GM20000 (cell line): ENCODE measurements at places on chromosomes 6 and 20.

DNA sequence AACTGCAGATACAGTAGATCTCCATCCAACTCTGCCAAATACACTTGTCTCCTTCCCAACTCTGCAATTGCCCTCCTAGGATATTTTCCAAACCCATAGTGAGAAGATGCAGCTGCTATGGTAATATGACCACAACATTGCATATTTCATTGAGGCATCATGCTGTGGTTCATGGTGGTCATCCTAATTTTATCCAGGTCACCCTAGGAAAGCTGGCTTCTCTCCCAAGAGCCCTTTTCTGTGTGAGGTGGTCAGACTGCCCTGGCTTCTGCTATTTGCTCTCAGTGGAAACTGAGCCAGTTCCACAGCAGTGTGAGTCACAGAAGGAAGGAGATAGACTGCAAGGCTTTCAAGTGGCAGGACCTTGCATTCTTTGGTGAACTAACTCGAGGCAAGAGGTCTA is 5.5 kb downstream of the OGFRL1 start:
- DNase-seq, result no peak

DNA sequence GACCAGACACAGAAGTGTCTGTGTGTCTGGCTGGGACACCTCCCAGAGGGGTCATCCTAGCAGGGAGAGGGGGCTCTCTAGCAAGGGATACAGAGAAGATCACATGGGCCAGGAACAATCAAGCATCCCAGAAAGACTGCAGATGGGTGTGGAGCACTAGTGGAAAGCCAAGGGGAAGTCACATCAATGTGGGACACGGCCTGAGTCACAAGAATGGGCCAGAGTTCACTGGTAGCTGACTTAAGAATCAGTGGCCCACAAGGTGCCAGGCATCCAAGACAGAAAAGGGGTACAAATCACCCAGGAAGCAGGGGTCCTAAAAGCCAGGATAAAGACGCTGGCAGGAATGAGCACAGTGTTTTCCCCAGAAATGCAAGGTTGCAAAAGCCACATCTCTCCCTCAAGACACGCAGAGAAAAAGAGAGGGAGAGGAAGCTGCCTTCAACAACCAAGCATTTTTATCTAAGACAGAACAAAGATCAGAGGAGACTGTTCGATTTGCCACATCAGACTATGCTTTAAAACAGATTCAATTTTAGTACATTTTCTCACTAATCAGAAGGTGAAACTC is 113.6 kb upstream of the DST start:
- DNase-seq, result no peak

- no peak for DNase-seq
Observed at GRCh38 chr6:16249971-16250370, 11.6 kb downstream of the GMPR start.

DNA sequence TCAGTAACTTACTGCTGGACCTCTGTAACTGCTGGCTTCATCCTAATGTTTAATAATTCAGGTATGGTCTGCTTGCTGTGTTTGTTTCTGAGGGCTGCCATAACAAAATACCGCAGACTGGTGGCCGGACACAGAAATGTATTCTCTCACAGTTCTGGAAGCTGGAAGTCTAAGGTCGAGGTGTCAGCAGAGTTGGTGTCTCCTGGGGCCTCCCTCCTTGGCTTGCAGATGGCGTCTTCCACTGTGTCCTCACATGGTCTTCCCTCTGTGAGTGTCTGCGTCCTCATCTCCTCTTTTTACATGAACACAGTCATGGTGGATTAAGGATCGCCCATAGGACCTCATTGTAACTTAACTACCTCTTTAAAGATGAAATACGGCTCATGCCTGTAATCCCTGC is 389.7 kb upstream of the JARID2 start:
- DNase-seq, result no peak

GRCh38 chr20:37579106-37579505 is 51.4 kb upstream of the BLCAP start:
- DNase-seq, result no peak

GRCh38 chr6:134177236-134177635 is 124.8 kb upstream of the SLC2A12 start:
- no peak for DNase-seq

- DNase-seq, result no peak
Observed at GRCh38 chr6:129842881-129843409, 18.2 kb downstream of the TMEM244 start.

- no peak for DNase-seq
Observed at GRCh38 chr6:167735951-167736288, 90.8 kb upstream of the AFDN start.

- no peak for DNase-seq
Observed at GRCh38 chr6:52904562-52905279, 4.8 kb downstream of the GSTA3 start.

GRCh38 chr6:4645713-4646360 is 130.4 kb upstream of the CDYL start:
- no peak for DNase-seq

GRCh38 chr6:3363296-3364025 is 93.4 kb downstream of the SLC22A23 start:
- DNase-seq, result no peak

- no peak for DNase-seq
Observed at GRCh38 chr6:152100183-152100618, 292.7 kb downstream of the ESR1 start.

DNA sequence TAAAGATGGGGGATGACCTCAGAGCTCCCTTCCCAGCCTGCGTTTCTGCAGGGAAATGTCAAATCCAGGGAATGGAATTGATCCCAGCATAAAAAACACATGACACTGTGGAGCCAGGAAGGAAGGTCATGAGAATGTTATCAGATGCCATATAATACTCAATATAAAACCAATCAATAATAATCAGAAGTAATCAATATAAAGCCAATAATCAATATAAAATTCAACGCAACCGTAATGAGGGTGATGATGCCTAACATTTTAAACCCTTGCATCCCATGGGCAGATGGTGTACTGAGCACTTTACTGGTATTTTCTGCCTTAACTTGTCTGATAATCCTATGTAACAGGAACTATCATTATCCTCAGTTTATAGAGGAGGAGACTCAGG is 30.1 kb upstream of the SULF2 start:
- no peak for DNase-seq

DNA sequence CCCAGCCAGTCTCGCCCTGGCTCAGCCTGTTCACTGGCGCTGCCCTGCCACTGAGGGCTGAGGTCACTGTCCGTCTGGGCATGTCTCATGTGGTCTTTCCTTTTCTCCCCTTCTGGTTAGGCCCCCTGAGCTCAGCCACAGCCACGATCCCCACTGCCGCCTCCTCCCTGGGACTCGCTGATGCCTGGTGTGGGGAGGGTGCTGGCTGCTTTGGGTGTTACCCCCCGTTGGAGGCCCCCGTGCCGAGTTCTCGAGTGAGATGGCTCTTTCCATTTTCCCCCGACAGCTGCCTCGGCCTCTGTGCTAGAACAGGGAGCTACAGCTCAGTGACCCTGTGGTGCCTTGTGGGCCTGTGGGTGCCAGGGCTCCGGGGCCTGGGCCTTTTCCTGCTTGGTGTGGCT is 14.9 kb upstream of the TCFL5 start:
- no peak for DNase-seq

GRCh38 chr6:141988954-141989705 is 143.6 kb upstream of the GJE1 start:
- DNase-seq, result peak; percentile 25

DNA sequence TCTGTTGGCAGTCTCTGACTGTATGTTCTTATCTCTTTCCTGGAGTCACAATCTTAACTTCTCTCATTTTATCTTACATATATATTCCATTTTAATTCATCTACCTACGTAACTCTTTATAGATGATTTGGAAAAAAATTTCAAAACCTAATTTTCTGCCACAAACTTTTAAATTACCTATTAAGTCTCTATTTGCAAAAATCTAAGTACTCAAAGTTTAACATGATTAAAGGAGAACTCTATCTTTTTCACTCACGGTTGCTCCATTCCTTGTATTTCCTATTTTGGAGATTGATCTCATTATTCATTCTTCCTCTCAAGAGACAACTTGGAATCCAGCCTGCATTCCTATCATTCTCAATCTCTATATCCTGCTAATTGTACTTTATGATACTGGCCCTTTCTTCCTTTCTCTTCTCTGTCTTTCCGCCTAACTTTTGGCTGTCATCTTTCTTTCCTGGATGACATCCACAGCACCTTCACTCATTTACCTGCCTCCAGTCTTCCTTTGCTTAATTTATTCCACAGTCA is 1071.1 kb upstream of the CITED2 start:
- no peak for DNase-seq

DNA sequence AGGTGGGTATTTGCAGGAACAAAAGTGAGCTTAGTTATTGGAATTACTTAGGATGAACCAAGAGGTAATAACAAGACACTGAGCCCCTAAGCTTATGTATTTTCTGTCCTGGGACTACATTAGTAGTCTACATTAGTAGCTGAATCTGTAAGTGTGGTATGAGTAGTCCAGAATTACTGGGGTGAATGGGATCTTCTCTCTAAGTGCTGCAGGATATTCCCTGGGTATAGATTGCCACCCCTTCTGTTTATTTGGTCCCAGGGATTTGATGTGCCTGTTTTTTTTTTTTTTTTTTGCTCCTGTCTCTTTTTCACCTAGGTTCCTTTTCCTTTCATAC is 5.9 kb downstream of the CD2AP start:
- DNase-seq, result no peak

GRCh38 chr6:6556738-6557503 is 31.6 kb upstream of the LY86 start:
- peak; percentile 58 for DNase-seq

GRCh38 chr20:37384683-37385174 is 38.8 kb downstream of the SRC start:
- DNase-seq, result peak; percentile 92

GRCh38 chr20:12715991-12716680 is 292.6 kb upstream of the SPTLC3 start:
- DNase-seq, result no peak

DNA sequence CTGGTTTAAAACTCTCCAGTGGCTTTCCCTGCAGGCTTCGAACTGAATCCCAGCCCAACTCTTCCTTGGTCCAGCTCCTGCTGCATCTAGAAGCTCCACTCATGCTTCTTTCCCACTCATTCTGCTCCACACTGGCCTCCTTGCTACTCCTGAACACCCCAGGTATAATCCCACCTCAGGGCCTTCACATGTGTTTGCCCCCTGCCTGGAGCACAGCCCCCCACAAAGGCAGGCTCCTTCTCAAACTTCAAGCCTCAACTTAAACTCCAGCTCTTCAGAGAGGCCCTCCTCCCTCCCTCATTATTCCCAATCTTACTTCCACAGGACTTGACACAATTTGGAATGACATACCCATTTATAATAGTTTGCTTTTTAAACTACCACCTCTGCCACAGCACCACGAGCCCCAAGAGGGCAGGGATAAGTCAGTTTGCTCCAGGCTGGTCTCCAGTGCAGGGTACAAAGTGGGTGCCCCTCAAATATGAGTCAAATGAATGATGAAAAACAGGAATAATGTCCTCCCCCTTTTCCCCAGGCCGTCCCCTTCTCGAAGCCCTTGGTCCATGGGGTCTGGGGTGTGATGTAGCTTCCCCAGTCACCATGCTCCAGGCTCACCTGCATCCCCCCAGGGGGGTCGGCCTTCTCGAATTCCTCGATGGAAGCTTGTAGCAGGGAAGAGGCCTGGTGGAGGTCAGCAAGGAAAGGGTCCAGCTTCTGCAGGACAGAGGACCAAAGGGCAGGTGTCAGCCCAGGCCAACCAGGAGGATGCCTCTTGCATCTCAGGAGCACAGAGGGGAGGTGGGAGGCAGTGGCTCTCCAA is 37.4 kb downstream of the KIAA1755 start:
- DNase-seq, result no peak

- DNase-seq, result no peak
Observed at GRCh38 chr6:90428514-90428913, 131.9 kb upstream of the BACH2 start.

GRCh38 chr6:28207510-28208110 is 17.5 kb upstream of the ZSCAN9 start:
- peak; percentile 63 for DNase-seq

DNA sequence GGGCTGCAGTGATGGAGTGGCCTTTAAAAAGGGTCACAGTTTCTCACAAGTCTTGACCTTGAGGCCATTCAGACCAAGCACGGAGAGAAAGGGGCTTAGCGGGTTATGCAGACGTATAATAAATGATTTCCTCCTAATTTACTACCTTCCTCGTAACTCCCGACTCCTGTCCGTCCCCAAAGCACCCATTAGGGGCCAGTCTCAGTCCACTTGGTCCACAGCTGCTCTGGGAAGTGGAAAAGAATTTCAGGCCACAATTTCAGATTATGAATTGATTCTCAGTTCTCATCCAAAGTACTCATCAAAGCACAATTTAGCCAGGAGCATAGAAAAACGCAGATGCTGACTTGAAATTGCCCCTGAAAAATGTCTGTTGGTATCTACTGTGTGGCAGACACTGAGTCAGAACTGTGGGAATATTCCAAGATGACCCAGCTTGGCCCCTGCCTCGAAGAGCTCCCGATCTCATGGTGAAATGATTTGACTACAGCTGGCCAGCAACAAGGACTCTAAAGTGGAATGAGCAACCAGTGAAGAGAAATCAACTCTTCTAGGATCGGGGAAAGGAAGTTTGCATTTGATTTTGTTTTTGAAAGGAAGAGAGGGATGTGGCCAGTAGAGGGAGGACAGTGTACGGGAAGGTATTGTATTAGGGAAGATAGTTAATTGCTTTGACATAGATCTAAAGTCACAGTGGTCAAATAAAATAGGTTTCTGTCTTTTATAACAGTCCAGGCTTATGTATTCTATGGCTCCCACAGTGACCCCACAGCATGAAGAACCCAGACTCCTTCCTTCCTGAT is 15.2 kb upstream of the STK35 start:
- DNase-seq, result no peak

DNA sequence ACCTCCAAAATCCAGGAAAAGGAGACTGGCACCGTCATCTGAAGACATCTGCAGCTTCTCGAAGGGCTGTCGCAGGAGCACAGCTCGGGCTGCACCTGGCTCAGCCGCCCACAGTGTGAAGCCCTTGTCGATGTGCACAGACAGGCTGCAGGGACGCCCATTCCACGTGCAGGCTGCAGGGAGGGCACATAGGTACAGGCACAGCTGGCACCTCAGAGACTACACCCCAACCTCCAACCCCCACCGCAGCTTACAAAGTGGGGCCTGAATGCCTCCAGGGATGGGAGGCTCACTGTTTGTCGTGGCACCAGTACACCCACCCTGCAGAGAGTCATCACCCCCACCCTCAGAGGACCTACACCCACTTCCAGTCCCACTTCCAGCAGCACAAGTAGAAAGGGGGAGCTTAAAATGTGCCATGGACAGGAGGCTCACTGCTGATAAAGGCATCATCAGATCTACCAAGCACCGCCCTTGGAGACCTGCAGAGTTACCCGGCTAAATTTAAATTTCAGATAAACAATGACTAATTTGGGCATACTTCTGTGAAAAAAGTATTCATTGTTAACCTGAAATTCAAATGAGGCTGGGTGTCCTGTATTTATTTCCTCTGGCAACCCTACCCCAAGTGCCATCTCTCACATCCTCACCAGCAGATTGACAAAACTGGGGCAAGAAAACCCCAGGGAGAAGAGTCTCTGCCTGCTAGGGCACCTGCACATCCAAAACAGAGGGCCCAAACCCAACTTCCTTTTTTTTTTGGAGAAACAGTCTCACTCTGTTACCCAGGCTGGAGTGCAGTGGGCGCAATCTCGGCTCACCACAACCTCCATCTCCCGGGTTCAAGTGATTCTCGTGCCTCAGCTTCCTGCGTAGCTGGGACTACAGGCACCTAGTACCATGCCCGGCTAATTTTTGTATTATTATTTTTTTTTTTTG is 7.7 kb upstream of the CDK5RAP1 start:
- no peak for DNase-seq

GRCh38 chr6:157038610-157039009 is 261.4 kb downstream of the ARID1B start:
- DNase-seq, result no peak

- no peak for DNase-seq
Observed at GRCh38 chr6:1872649-1873131, 263.0 kb downstream of the FOXC1 start.
